ENCODE measurements at places on chromosomes 7 and 10.

DNA sequence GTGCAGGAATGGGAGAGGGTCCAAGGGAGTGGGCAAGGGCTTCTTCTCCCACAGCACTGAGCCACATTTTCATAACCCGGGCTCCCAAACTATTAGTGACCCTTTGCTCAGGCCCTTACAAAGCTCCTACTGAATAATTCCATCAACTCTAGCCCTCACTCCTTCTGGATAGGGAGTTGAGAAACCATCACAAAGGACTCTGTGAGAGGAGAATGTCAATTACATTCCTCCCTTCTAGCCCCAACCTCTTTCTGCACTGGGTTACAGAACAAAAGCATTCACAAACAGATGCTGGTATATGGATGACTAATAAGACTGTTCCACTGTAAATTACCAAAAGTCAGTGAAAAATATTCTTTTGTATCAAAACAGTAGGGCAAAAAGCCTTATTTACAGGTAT is 203.7 kb downstream of the SORCS1 start:
- DNase-seq = no peak

GRCh38 chr7:46939089-46939488 is 642.8 kb downstream of the TNS3 start:
- DNase-seq = no peak

DNA sequence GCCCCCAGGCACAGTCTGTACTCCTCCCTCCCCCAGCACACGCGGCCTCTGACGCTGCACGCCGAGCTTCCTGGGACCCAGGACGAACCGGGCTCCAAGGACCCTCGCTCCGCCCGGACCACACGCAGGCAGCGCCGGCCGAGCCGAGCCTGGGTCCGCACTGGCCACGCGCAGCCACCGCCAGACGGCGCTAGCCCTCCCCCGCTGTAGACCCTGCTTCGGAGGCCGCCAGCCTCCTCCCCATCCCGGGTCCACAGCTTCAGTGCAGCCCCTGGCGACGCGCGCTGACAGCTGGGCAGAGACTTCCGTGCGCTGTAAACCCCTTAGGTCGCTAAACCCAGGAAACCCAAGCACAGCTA is 936 bp upstream of the TCERG1L start:
- no peak for DNase-seq

DNA sequence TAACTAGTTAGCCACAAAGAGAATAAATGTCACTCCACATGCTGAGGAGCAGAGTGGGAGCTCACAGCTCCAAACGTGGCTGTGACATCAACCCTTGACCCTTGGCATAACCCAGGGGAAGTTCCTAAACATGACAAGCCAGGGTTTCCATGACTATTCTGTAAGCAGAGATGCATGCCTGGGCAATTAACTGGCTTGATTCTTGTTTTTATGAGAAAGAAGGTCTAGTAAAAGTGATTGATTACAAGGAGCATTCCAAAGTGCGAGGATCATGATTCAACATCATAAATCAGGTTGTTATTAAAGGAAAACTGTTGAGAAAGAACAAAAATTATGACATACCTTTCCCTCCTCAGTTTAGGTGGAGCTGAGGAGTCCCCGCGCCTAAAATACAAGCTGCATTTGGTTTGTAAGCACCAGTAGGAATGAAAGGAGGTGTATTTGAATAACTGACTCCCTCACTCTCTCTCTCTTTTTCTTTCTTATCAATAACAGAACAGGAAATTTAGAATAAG is 108.4 kb downstream of the SFMBT2 start:
- no peak for DNase-seq

DNA sequence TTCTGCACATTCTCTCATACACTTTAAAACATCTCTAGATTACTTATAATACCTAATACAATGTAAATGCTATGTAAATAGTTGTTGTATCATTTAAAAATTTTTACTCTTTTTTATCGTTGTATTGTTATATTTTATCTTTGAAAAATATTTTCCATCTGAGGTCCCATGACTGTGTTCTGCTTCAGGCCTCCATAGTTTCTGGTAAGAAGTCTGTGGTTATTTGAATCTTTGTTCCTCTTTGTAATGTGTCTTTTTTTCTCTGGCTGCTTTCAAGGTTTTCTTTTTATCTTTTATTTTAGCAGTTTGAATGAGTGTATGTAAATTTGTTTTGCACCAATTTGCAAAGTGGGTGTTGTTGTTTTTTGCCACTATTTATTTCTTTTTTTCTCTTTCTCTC is 263.1 kb downstream of the RPS24 start:
- DNase-seq = no peak

DNA sequence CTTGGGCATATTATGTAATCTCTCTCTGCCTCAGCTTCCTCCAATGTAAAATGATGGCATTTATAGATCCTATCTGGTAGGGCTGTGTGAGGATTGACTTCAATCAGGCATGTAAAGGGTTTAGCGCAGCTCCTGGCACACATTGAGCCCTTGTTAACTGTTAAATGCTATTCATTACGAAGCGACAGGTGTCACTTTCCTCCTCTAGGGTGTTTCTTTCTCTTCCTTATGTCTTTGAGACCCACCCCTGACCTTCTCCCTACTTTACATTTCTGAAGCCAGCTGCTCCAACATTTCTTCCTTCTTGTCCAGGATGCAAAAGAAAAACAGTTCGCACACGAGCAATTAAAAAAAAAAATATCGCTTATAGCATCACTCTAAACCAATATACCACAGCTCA is 5.7 kb upstream of the R3HCC1L start:
- DNase-seq = no peak

DNA sequence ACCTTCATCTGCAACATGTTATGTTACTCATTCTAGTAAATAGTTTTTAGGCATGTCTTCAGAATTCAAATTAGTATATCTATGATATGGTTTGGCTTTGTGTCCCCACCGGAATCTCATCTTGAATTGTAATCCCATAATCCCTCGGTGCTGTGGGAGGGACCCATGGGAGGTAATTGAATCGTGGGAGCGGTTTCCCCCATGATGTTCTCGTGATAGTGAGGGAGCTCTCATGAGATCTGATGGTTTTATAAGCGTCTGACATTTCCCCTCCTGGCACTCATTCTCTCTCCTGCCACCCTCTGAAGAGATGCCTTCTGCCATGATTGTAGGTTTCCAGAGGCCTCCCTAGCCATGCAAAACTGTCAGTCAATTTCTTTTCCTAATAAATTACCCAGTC is 20.4 kb upstream of the GPR37 start:
- DNase-seq = no peak

DNA sequence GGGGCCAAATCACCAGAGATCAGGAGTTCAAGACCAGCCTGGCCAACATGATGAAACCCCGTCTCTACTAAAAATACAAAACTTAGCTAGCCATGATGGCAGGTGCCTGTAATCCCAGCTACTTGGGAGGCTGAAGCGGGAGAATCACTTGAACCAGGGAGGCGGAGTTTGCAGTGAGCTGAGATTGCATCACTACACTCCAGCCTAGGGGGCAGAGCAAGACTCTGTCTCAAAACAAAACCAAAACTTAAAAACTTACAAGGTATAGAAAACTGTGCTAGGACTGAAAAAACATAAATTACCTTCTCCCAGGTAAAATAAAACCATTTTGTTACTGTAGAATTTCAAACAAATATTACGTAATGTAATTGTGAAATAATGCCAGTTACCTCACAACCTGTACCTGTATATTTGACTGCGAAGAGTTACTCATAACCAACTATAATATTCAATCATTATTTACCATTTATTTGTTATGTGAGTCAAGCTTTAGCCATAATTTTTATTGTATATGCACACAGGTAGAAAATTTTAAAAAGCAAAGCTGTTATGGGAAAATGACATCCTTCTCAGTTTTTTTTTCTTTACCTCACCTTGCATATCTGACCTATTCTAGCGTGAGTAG is 180.9 kb downstream of the SEMA3A start:
- DNase-seq = no peak

DNA sequence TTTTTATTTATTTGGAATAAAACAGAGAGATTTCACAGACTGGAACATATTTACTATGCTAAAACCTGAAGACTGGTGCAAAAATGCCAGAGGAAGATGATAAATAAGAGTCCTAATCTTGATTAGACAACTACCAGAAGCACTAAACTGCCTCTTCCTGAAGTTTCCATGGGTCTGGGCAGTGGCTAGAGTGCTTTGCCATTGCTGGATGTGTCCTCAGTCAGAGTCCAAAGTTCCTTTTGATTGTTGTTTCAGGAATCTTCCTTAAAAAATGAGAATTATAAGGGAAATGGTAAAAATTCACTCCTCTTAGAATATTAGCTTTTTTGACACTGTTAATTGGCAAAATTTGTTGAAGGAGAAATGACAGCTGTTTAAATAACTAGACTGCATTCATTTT is 86.3 kb upstream of the AHR start:
- DNase-seq = no peak

DNA sequence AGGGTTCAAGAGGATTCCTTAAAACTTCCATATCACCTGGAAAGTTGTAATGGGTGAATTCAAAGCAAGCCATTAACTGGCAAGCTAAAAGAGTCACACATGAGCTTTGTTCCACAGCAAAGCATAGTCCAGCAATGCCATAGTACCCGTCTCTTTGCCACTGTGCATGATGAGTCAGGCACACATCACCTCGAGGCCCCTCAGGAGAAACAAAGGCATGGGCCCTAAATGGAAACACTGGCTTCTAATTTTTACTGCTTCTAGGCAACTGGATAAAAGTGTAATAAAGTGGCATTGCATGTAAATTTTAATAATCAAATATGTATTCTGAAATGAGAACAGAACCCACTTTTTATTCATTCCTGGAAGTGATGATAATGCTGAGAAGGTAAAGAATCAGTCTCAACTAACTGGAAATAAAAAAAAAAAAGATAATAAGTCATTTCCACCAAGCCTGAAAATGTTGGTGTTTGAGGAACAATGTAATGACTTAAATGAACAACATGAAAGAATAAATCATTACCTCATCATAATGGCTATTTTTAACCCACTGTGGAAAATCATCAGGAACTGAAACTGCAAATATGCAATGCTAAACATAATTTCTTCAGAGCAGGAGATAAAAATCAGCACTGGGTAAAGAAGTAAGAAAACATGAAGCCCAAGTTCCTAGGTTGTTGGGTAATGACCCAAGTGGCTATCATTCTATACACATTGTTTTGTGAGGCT is 104.9 kb downstream of the CDK6 start:
- DNase-seq = no peak

GRCh38 chr7:135420786-135421185 is 89.1 kb downstream of the CNOT4 start:
- no peak for DNase-seq

- no peak for DNase-seq
Measured at GRCh38 chr10:58661336-58661735, 148.7 kb downstream of the BICC1 start.

DNA sequence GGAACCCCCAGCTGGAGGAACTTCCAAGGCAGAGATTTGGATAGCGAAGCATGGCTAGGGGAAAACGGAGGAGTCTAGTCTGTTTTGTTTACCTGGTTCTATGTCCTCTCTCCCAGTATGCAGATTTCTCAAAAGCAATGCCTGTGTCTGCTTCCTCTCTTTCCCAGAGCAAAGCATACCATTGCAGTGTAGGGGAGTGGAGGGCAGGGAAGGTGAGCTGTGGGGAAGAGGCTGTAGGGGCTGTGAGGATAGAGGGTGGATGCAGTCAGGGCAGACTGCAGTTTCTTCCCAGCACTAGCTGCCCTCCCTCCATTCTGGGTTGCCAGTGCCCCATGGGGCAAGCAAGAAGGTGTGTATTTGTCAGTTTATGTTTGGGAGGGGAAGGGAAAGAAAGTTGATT is 16.9 kb upstream of the TSPAN14 start:
- DNase-seq = no peak

GRCh38 chr10:84175436-84175835 is 1.8 kb downstream of the GPR15LG start:
- DNase-seq = no peak

GRCh38 chr7:18541871-18542212 is 46.3 kb downstream of the HDAC9 start:
- DNase-seq = no peak

All from left lung (tissue), 14 donors.